ENCODE measurements at places on chromosomes 12 and 14.

DNA sequence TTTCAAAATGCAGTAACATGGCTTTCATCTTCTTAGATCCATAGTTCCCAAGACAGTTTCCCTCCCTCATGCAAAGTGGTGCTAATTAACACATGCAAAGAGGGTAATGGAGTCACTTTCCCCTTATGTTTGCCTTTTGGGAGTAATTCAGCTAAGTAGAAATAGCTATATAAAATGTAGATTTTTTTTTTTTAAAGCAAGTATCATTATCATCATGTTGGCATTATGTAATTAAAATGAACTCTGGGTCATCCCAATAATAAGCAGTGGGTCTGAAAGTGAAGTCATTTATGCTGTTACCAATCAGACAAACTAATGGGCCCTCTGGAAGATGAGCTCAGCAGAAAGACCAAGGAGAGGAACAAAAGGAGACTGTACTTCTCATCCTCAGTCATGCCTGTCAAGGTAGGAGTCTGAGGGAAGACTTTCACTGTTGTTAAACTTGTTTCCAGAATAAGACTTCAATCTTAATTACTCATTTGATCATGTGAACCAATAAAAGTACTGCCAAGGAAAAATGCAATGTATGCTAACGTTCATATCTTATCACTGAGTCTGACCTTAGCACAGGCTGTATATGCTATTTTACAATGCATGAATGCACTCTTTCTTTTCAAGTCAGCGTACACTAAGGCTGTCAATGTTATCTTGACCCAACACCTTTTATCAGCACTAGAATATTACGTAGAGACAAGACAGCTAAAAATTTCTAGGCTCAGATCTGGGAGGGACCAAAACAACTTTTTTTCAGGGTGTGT lies 26.8 kb downstream of the AREL1 start:
- no peak for DNase-seq

DNA sequence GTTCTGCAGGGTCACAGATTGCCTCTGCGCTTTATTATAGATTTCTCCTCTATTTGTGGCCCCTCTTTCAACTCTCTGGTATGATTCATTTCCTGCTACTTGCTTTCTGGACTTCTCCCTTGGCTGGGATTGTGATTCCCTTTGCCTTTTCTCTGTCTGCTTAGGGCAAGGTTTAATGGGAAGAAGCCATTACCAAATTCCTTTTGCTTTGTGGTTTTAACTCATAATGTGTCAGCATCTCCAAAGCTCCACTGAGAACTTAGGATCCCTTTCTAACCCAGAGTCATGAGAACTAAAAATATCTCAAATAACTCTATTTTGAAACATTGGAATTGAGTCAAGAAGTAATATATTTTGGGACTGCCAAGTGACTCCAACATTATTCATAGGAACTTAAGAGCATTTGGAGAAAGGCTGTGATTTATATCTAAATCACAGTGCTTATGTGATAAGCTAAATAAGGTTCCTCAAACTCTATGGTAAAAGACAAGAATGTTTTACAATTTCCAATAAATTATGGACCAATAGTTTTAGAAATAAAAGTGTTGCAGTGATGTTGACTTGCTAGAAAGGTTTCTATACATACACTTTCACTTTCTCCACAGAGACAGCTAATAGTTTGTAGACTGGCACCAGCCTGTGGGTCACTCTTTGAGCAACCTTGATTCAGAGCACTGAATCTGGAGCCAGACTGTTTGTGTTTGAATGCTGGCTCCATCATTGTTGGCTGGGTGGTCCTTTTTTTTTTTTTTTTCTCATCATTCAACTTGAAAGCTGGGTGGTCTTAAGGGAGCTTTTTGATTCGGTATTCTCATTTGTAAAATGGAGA lies 93.9 kb downstream of the DACT1 start:
- no peak for DNase-seq

DNA sequence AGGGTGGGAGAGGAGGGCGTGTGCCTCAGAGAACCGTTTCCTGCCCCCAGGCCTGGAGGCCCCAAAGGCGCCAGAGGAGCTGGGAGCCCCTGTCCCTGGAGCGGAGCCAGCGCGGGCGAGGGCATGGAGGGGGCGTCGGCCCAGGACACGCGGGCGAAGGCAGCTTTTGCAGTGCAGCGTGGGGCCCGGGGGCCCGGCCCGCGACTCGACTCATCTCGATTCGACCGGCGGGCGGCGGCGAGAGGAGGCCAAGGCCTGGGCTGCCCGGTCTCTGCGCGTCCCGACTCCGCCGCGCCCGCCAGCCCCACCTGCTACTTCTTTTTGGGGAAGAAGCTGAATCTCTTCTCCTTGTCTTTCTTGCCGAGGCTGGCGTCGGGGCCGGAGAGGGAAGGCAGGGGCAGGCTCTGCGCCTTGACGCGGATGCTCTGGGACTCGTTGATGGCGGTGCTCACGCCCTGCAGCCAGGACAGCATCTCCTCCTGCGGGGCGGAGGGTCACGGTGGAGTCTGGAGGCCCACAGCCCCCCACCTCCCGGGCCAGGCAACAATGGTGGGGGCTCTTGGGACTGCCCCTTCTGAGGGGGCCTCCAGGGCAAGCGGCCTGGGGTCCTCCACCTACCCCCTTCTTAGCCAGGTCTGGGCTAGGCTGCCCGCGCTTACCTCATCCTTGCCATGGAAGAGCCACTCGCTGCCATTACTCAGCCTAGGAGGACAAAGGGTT lies 44.9 kb downstream of the PLEKHG3 start:
- no peak for DNase-seq

GRCh38 chr14:37596790-37597472 lies 1.5 kb downstream of the TTC6 start:
- no peak for DNase-seq

DNA sequence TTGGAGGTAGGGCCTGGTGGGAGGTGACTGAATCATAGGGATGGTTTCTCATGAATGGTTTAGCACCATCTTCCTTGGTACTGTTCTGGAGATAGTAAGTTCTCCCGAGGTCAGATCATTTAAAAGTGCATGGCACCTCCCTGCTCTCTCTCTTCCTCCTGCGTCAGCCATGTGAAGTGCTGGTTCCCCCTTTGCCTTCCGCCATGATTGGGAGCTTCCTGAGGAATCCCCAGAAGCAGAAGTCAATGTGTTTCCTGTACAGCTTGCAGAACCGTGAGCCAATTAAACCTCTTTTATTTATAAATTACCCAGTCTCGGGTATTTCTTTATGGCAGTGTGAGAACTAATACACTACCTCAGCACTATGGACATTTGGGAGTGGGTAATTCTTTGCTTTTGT lies 4.8 kb upstream of the LGMN start:
- DNase-seq: peak; percentile 52

DNA sequence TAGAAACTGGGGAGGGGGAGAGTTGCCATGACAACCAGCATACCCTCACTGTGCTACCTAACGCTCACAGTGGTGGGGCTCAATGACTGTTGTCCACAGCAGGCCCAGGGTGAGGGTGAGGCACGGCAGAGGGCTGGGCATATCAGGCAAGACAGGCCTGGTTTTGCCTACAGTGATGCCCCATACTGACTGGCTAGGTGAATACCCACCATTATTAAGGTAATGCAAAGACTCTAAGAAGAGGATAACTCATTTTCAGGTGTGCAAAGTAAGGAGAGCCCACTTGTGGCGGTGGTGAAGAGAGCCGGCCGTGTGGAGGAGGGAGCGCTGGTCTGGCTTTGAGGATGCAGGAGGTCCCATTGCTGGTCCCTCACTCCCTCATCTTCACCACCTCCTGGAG lies 422.3 kb downstream of the FUT8 start:
- DNase-seq: no peak

- no peak for DNase-seq
Observed at GRCh38 chr14:31568161-31568560, 7.0 kb downstream of the NUBPL start.

DNA sequence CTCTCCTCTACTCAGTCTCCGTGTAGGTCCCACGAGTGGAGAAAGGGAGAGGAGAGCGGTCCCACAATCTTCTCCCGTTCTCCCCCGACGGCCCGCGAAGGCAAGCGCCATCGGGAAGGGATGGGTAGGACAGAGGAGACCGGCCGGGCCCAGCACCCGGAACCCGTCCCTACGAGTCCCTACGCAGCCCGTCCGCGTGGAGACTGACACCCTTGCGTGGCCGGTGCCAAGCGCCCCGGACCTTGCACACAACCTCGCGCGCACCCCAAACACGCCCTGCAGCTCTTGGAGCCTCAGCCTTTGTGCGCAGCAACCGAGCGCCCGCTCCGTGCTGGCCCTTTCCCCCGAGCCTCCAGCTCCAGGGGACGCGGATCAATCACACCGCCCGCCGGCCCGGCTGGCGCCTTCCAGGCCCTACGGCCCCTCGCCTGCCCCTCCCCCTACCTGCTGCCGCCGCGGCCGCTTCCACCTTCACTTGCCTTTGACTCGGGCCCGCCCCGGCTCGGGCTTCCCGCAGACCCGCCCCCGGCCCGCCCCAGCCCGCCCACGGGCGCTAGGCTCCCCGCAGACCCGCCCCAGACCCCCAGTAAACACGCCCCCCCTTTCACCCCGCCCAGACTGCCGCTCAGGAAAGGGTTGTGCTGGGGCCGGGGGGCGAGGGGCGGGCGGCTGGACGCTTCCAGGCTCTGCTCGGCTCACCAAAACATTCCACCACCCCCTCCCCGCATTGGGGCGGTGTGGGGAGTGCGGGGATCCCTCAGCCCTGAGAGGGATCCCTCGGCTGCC lies at the start of gene NDRG2:
NDRG2 (minus strand) TSS at position 477 of the 786 bp plus-strand sequence. CDS start 1,746 bp downstream, outside the sequence.
- DNase-seq: peak; percentile 92

GRCh38 chr12:115722181-115722580 lies 555.3 kb downstream of the MED13L start:
- DNase-seq: no peak

DNA sequence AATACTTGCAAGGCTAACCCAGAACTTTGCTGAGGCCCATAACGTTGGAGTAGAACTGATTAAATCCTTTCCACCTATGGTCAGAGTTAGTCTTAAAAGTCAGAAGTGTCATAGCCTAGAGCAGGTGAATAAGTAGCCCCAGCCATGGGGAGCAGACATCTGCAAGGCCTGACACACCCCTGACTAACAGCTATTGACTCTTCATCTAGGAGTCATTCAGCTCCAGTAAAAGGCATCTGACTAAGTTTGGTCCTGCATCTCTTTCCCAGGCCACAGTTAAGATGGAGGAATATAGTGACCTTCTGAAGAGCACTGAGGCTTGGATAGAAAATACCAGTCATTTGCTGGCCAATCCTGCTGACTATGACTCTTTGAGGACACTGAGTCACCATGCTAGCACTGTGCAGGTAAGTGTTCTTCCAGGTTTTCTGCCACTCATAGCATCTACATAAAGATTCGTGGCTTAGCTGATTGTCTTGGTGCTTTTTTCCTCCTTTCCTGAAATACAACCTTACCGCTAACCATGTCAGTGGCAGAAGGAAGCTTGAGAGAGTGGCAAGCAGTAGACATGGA lies 212.9 kb downstream of the ESR2 start:
- DNase-seq: no peak

DNA sequence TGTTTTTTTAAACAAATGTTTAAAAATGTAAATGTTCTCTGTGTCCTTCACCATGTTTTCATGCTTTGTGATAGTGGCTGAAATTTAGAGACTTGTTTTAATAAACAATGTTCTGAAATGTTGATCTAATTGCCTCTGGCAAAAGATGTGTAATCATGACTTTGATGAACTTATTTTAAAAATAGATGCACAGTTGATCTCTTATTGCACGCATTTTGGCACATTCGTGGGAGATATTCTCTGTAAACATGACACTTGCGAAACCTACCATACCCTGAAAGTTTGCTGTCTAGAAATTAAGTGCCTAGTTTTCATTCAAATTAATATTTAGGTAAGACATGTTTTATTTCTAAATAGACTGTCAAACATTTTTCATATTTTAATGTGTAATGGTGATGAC lies 119.7 kb upstream of the DNM1L start:
- DNase-seq: no peak

GRCh38 chr14:49892301-49892635 lies 614 bp upstream of the ARF6 start:
- DNase-seq: no peak

GRCh38 chr12:128942960-128943477 lies 89.7 kb downstream of the GLT1D1 start:
- DNase-seq: no peak

DNA sequence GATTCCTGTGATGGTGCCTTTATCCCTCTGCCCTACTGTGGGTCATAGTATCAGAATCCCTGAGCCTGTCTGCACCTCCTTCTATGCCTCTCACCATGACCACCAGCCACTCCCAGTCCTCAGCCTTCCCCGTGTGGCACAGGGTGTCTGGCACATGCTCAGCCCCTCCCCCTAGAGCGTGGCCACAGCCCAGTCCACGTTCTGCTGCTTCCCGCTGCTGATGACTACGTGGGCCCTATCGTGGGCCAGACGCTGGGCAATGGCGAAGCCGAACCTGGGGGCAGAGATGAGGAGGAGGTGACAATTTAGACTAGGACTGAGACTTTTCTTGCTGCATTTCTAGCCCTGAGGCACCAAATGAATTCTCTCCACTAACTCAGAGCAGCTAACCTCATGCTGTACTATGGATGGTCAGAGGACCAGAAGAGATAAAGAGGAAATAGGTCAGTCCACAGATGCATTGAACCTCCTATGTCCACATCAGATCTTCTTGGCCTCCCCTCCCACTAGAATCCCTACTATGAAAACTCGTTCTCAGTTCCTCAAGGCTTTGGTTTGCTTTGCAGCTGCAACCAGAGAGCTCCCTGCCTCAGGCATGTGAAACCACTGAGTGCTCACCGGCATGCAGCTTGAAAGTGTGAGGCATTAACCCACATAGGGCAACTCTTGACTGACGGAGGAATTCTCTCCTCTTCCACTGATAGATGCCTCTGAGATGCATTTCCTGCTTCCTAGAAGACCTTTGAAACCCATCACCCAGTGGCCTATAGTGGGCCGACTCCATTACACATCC lies 126.3 kb upstream of the DHRS4 start:
- DNase-seq: no peak

- no peak for DNase-seq
Observed at GRCh38 chr14:69298131-69299071, 38.4 kb downstream of the GALNT16 start.

DNA sequence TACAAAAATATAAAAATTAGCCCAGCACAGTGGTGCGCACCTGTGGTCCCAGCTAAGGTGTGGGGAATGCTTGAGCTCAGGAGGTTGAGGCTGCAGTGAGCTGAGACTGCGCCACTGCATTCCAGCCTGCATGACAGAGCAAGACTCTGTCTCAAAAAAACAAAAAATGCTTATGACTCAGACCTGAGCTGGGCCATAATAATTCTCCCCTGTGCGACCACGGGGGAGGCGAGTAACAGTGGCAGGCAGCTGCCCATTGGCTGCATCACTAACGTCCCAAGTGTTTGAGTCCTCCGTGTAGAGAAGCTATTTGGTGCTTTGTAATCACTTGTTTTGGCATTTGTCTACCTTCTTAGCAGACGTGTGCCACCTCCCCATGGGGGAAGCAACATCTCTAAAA lies 24.9 kb downstream of the PSMC1 start:
- no peak for DNase-seq

DNA sequence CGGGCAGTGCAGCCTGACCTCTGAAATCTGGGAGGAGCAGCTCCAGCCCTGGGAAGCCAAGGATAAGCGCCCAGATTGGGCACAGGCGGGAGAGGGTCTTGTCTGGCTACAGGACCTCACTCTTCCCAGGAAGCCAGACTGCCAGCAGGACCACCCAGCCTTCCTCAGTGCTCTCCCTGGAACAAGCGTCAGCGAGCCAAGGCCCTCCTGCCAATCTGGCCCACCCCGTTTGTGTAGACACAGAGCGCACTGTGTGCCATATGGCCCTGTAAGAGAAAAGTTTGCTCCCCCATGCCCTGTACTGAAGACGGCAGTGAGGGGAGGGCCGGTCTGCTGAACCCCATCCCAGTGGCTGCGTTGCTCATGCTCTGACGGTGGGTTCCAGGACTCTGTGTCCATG lies 1.2 kb upstream of the C14orf180 start:
- DNase-seq: no peak
